ENCODE measurements at places on chromosomes 6 and 20. TPM values are rescaled to one million over a fixed set of nuclear protein-coding genes. Genes with fewer than 3 reads are reported as not detected.

DNA sequence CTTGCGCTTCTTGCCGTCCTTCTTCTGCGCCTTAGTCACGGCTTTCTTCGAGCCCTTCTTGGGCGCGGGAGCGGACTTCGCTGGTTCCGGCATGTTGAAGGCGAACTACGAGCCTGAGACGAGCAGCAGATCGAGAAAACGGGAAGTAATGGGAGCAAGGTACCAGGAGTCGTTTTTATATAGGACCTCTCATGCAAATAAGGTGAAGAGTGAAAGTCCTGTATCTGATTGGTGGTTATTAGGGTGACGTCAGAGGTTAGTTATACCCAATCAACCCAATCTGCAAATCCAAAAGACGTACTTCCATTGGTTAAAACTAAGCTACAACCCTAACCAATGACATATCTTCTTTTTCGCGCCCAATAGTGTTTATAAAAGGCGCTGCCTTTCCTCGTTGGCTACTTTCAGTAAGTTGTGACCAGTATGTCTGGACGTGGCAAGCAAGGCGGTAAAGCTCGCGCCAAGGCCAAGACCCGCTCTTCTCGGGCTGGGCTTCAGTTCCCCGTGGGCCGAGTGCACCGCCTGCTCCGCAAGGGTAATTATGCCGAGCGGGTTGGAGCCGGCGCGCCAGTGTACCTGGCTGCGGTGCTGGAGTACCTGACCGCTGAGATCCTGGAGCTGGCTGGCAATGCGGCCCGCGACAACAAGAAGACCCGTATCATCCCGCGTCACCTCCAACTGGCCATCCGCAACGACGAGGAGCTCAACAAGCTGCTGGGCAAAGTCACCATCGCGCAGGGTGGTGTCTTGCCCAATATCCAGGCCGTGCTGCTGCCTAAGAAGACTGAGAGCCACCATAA is 100.6 kb upstream of the PRSS16 start:
- peak; percentile 87 for DNase-seq

The SLC32A1 gene
- total RNA-seq: not detected

GRCh38 chr6:40743690-40744446 is 156.7 kb upstream of the LRFN2 start:
- DNase-seq: no peak

The UNC5CL gene
- total RNA-seq: 1.9 TPM

DNA sequence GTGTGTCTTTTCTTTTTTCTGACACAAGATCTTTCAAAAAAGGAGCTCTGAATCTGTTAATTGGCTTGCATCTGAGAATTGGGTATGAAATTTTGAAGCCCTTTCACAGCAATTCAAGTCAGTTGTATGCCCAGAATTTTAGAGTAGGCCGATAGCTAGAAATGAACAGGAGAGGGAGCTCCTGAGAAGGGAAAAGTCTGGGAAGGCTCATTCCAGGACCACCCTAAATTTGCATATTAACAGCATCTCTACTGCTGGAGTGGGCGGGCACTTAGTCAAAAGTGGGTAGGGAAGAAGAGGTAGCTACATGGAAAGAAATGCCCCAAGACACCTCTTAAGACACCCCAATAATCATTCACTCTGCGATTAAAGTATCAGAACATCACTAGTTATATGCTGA is 928.3 kb downstream of the TBC1D32 start:
- no peak for DNase-seq

GRCh38 chr6:108432792-108433191 is 127.9 kb upstream of the FOXO3 start:
- no peak for DNase-seq

The CITED2 gene
- 277 TPM for total RNA-seq

DNA sequence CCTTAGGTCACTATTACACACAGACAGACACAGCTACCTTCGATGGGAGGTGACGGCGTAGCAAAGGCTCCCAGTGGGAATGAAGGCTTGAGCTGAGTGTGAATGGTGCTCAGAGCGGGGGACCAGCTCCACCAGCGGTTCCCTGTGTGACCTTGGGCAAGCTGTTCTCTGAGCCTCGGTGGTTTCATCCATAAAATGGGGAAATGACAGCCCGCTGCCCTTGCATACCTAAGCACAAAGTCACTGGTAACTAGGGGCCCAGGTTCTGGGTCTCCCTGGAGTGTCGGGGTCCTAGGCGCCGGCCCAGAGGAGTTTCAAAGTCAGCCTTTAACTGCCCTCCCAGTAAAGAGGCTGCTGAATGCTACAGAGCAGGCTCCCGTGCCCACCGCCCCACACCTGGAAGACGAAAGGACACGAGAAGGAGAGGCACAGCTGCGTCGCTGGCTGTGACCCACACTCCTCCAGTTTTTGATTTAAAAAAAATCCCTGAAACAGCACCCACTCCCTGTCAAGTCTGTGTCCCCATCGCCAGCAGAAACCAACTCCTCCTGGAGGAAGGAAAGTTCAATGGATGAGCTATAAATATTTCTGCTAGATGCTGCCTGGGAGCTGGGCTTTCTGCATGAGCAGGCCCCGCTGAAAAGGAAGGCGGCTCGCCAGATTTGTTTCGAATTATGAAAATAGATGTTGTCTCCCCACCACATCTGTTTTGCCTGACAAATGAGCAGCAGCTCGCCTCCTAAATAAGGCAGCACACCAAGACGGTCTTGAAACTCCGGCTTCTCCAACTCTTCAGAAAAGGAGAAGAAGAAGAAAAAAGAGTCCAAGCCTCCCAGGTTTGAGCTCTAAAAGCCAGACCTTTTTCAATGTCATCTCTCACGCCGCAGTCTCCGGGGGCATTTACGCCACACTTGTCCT is 27.4 kb downstream of the PMEPA1 start:
- no peak for DNase-seq

DNA sequence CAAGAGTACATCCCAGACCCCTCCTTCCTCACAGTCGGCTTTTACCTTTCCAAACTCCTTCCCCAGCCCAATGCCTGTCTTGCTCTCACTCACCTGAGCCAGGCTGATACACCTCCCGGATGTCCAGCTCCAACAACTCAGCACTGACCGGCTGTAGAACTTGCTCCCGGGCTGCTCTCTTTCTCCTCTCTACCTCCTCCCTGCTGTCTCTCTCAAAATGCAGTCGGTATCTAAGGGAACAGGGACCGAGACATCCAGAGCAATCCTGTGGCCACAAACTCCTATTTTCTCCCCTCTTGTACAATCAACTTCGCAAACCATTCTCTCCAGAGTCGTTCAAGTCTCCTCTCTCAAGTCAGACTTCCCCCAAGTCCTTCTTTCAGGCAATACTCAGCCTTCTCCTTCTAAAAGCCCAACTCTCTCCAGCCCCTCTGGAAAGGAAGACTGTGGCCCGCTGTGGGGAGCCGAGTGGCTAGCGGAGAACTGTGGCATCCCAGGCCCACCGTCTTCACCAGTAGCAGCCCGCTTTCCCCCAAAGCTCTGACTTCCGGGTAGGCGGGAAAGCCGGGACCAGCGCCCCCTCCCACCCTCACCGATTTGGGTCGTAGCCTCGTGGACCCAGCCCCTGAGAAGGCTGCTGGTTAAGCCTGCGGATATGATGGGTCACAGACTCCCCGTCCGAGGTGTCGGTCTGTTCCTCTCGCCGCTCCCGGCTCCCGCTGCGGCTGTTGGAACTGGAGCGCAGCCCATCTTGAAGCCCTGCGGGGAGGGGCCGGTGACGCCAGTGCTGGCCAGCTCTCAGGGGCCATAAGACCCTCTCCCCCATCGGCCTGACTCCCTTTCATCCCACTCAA is 1.1 kb downstream of the GNL1 start:
- DNase-seq: peak; percentile 88

The MYBL2 gene
- 0.19 TPM for total RNA-seq

DNA sequence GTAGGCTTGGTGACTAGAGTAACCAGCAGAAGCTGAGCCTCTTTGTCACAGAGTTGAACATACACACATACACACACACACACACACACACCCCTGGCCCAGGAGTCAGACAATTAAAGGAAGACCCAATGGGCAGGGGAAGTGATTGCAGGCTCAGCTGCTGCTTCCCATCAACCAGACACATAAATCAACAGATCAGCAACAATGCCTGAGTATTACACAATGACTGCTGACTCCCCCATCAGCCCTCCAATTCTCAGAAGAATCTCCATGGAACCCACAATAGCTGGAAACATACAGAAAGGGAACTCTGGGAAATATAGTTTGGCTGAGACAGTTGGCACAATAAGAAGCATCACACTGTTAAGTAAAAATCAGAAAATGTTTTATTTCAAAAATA is 270.4 kb upstream of the PLCB4 start:
- DNase-seq: no peak

- DNase-seq: no peak
Observed at GRCh38 chr20:45012682-45013302, 46.5 kb downstream of the STK4 start.

- DNase-seq: no peak
Observed at GRCh38 chr20:49028684-49029083, 17.4 kb upstream of the CSE1L start.

- DNase-seq: no peak
Observed at GRCh38 chr6:91659891-91660290, 1073.0 kb upstream of the MAP3K7 start.

DNA sequence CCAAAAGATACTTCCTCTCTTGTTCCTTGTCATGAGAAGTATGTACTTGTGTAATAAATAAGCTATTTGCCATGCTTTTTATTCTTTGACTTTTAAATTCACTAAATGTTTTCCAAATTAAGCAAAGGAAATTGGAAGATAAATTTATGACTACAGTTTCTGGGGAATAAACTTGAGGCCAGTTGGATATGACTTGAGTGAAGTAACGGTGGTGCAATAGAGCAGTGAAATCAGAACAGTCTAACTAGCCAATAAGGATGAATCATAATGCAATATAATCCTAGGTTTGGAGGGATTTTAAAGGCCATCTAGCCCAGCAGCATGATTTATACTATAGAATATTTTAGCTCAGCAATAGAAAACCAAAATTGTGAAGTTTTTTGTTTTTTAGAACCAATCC is 183.8 kb upstream of the TCF21 start:
- no peak for DNase-seq

- no peak for DNase-seq
Observed at GRCh38 chr6:127952176-127952575, 51.3 kb upstream of the THEMIS start.

DNA sequence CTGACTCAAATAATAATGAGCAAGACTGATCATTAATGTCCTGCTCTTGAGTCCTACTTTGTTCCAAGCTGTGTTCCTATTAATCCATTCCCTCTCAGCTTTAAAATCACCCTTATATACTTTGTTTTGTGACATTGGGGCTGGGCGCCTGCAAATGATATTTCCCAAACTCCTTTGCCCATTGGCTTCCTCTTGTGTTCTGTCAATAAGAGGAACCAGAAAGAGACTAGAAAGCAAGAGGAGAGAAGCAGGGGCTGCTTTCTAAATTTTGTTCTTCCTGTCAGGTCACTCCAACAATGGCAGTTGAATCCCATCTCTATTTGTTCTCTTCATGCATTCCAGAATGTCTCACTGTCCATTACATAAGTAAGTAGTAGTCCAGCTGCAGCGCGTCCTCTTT is 21.6 kb upstream of the TRIM27 start:
- DNase-seq: no peak

DNA sequence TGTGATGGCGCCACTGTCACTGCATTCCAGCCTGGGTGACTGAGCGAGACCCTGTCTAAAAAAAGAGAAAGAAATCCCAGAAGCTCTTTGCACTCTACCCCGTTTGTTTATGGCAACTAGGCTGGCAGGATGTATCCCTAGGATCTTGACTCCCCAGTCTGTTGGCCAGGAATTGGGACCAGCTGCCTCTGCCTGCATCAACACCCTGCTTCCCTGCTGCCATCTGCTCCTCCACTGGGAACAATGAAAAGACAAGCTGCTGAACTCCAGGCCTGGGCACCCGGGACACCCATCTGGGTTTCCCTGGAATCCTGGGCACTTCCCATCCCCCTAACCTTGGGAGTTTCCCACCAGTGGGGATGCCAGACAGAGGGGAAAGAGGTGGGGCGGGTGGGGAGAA is 64.9 kb downstream of the CPNE5 start:
- no peak for DNase-seq

DNA sequence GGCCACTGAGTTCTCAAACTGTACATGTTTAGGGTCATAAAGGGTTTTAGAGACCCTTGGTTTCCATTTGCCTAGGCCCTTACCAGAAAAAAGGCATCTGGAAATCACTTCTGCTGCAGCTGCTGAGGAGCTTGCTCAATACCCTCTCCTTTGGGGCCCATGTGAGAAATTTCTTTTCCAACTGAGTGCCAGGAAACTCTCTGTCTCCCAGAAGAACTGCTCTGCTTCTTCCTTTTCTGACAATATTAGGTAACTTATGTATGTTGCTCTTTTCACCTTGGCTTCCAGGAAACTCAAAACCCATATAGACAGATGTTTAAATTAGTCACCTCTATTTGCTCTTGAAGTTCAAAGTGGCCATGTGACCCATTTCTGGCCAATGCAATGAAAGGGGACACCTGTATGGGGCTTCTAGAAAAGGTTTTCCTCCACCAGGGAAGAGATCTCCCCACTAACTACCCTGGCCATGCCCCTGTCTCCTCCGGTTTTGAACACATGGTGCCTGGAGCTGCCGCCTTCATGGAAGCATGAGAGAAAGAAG is 121.6 kb downstream of the PREX1 start:
- DNase-seq: no peak

The LAMA5 gene
- total RNA-seq: 427 TPM

- no peak for DNase-seq
Observed at GRCh38 chr6:2213086-2213485, 32.3 kb downstream of the GMDS start.

- DNase-seq: no peak
Observed at GRCh38 chr6:25685251-25685650, 33.2 kb downstream of the SCGN start.

DNA sequence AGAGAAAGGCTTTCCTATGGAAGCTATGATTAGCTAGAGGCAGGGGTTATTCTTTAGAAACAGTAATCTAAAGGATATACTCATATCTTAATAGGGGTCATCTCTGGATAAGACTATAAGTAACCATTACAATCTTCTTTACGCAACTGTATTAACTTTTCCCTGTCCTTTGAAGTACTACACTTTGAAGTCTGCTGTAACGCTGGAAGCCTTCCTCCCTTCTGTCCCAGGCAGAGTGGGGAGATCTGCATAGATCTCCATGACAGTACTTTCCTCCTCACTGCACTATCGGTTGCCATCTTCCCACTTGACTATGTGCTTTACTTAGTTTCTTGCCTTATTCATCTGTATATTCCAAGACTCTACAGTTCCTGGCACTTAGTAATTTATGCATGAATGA is 20.1 kb downstream of the SLC35B3 start:
- DNase-seq: no peak

DNA sequence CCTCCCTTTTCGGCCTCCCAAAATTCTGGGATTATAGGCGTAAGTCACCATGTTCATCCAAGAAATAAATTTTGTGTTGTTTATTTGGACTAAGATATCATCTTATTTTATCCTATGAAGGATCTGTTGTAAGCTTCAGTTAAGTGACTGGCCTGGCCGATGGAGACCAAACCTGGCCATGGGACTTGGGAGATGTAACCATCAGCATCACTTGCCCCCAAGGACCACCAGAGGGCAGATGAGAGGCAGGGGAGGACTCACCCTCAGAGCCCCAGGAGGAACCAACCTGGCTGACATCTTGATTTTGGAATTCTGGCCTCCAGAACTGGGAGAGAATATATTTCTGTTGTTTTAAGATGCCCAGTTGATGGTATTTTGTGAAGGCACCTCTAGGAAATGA is 266.7 kb downstream of the CDH26 start:
- no peak for DNase-seq

Data from lower leg skin (tissue), 4 donors.